ENCODE measurements at places on chromosomes 5 and 9.

DNA sequence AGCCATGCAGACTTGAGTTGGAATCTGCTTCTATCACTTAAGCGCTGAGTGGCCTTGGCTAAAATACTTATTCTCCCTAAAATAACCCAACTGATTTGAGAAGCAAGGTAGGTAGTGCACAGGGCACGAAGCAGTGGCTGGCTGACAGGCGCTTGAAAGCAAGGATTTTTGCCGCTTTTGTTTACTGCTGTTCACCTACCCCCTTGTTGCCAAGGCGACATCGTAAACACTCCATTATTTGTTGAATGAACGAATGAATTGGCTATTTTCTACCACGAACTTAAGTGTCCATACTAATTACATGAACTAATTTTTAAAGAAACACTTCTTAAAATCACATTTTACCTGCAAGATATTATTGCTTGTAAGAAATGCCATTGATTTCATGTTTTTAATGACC lies 98.0 kb downstream of the ANKH start:
- no peak for DNase-seq

GRCh38 chr5:52842111-52842510 lies 54.4 kb downstream of the ITGA1 start:
- no peak for DNase-seq

- no peak for DNase-seq
Measured at GRCh38 chr5:105207066-105207465, 1644.5 kb upstream of the NUDT12 start.

- DNase-seq: no peak
Measured at GRCh38 chr5:143716881-143717280, 95.1 kb upstream of the HMHB1 start.

DNA sequence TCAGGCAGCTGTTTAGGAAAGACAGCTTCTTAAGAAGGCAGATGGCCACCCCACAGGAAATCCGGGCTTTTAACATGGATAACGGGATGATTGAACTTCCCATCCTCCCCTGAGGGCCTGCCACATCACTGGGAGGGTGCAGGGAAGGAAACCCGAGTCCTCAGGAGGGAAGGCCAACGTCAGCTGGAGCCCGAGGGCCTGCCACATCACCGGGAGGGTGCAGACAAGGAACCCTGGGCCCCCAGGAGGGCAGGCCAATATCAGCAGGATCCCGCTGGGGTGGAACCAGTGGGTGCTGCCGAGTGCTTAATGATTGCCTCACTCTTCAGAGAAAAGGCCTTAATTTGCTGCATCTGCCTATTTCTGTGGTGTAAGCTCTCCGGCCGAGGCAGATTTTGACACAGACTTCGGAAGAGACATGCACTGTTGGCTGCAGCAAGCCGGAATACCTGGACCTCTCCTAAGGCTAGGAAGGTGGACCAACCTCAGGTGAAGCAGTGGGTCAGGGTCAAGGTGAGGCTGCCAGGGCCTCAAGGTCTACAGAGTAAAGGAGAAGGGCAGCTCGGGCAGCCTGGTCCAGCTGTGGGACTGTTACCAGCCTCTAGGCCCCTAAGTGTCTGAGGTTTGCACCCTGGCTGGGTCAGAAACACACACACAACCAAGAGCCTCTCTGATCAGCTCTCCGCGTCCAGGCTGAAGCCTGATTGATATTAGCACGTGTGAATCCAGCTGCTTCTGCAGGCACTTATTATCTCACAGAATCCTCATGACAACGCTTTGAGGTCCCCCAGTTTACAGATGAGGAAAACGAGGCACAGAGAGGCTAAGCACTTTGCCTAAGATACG lies 14.8 kb upstream of the COL5A1 start:
- DNase-seq: no peak

- DNase-seq: no peak
Measured at GRCh38 chr5:73895471-73895870, 269.5 kb downstream of the ARHGEF28 start.

GRCh38 chr5:150553911-150554310 lies 46.0 kb downstream of the NDST1 start:
- DNase-seq: no peak

GRCh38 chr5:144183254-144183889 lies 12.7 kb downstream of the KCTD16 start:
- peak; percentile 64 for DNase-seq

- no peak for DNase-seq
Measured at GRCh38 chr5:157915638-157916037, 56.7 kb upstream of the CLINT1 start.

GRCh38 chr5:123387313-123387712 lies 35.9 kb downstream of the CEP120 start:
- no peak for DNase-seq

DNA sequence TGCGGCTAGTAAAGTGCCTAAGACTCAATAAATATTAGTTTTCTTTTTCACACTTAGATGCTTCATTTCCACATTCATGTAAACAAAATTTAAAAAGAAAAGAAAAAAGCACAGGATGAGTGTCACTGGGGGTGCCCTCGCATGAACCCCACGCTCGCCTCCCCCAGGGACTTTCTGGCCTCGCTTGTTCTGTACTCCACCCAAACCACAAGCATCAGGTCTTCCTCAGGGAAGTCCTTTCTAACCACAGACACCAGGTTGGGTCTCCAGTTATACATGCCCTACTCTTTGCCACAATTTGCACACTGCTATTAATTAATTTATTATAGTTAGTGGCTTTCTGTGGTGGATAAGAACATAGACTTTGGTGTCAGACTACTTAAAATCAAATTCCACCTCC lies 92.4 kb downstream of the RORB start:
- no peak for DNase-seq

- DNase-seq: no peak
Measured at GRCh38 chr5:56077796-56078233, 83.1 kb upstream of the IL6ST start.

- DNase-seq: no peak
Measured at GRCh38 chr9:127107929-127108876, 14.2 kb downstream of the ANGPTL2 start.

DNA sequence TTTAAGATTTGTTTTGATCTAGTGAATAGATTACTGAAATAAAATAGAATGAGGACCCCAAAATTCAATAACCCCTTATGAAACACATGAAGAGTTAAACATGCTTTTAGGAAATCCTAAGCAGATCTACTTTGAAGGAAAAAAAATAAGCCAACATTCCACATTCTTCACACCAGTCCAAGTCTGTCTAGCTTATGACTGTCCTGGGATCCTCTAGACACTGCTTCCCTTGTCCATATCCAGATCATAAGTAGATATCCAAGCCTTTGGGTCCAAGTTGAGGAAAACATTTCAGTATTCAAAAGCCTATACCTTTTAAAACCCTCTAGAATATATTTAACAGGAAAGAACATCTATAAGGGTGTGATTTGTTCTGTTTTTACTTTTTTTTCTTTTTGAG lies 58.8 kb upstream of the MINAR2 start:
- DNase-seq: no peak

DNA sequence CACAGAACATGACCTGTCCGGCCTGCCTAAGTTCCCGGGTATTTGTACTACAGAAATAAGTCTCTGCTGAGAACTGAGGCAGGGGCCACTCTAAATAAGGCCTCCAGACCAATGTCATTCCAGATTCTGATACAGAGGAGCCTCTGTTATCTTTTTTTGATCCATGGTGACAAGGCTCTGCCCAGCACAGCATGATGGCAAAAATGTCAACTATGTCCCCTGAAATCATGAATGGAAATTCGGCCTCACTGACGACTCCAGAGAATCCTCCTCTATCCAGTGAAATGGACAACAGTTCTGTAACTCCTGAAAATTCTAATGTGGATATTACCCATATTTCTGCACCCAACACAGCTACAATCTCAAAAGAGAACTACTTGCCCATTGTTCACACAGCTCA lies 335.0 kb downstream of the DNAH5 start:
- no peak for DNase-seq

DNA sequence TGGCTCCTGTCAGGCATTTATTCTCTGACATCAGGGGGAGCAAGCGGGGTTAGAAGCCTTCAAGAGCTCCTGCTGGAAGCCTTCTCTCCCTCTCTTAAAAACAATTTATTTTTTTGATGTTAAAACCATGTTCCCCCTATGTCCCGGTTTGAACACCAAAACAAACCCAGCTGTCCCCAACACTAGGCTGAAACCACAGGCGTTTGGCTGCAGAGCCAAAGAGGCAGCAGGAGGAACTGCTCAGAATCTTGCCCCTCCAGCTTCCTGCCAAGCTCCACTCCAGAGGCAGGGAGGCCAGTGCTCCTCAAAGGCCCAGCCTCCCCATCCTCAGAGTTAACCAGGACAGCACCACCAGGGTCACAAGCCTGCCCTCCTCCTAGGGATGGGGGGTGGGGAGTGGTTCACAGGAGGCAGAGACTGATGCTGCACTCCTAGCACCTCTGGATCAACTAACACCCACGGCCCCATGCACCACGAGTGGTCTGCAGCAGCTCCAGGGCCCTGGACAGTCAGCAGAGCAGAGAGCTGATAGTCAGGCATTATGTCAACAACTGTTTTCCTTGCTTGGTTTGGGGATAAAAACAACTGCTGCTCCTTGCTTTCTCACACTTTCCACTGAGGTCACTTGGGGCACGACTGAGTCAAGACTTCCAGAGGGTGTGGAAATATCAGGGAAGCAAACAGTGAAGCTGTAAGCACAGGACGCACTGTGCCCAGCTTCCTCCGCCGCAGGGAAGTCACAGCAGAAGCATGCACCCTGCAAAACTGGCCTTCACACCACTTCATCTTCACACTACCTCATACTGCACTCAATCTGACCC lies 96.5 kb upstream of the ADRA1B start:
- no peak for DNase-seq

GRCh38 chr5:172696171-172696849 lies 55.2 kb downstream of the NEURL1B start:
- no peak for DNase-seq

GRCh38 chr9:7363777-7364477 lies 435.7 kb downstream of the DMAC1 start:
- no peak for DNase-seq

DNA sequence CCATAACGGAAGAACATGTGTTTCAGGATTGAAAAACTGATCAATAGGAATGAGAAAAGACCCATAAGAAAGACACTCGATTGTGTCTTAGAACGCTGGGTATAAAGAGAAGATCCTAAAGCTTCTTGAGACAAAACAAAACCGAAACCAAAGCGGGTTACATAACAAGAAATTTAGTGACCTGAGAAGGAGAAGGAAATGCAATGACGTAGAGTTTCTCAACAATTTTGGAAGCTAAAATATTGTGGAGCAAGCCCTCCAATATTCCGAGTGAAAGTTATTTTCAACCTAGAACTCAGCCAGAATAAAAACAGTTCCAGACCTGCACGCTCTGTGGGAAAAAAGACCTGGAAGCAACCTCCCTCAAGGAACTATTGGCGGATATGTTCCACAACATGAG lies 81.9 kb upstream of the FREM1 start:
- peak; percentile 36 for DNase-seq

GRCh38 chr5:6029811-6030271 lies 348.5 kb downstream of the MED10 start:
- no peak for DNase-seq

DNA sequence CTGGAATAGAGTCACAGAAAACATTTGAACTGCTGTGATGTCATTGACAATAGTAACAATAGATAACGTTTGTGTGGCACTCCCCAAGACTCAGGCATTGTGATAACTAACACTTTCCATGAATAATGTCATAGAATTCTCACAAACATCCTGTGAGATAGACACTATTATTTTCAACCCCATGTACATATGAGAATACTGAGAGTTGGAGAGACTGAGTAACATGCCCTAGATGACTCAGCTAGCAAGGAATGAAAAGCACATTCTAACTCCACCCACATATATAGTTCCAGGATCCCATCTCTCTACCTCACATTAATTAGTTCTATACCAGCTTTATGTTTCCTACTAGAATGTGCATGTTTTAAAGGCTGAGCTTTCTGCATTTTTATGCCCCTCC lies 71.4 kb downstream of the ASTN2 start:
- no peak for DNase-seq

DNA sequence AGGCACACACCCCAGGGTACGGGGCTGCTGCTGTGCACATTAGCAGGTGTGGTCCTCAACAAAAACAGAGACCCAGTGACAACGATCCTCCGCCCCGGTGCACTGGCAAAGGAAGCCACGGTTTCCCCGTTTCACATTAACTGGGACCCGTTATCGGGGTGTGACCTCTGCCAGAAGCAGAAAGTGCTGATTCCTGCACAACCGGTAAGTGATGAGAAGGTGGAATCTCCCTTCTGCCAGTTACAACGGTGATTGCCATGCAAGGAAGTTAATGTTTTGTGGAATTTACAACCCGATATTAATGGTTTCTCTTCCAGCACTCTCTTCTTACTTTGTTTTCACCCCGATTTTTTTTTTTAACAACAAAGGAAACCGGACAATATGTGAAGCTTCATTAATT lies 294.9 kb upstream of the IRX1 start:
- DNase-seq: no peak

DNA sequence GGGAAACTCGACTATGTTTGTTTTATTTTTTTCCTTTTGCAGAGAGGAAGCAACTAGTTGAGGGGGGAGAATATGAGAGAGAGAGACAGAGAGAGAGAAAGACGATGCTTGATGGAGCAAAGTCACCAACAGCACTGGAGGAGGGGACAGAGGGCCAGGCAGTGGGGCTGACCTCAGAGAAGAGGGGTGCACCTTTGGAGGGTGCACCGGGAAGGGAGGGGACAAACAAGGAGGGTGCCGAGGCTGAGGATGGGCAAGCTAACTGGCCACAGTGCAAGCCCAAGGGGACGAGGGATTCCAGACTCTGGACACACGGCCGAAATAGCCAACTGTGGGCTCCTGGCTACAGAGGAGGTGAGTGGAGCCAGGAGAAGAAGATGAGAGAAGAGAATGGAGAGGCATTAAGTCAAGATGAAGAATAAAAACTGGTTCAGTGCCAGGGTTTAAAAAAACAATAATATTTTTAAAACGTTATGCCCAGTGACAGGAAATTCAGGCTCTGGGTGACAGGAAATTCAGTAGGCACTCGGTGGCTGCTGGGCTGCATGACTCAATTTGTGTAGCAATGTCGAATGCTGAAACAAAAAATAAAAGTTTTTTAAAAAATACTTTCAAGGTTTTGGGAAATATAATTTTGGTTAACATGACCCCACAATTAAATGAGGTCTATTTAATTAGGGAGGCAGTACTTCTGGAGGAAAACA lies 13.3 kb upstream of the GLRX start:
- peak; percentile 65 for DNase-seq

- DNase-seq: peak; percentile 100
Measured at GRCh38 chr5:146446861-146447733, at the start of gene TCERG1. TSS of gene TCERG1 (plus strand) at chr5:146447333. CDS start at chr5:146447350, 17 bp downstream.

DNA sequence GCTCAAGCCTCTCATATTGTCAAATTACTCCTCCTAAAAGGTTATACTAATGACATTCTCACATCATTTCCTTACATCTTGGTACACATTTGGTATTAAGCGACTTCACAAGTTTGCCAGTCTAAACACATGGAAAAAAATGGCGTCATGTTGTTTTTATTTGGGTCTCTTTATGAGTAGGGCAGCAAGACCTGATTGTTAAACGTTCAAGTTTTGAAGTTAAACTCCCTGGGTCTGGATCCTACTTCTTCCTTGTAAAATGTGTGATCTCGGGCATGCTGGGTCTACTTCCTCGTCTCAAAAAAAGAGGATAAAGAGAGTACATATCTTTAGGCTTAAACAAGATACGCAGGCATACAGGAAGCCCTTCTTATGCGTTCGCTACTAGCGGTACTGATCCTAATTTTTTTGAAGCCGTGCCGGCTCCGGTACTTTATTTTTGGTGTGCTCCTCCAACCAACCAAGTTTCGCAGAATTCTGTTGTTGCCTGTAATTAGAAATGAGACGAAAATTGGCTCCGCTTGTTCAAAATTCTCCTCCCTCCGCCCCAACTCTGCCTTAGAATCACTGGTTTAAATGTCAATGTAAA lies 596 bp upstream of the CDC37L1 start:
- DNase-seq: peak; percentile 43

- no peak for DNase-seq
Measured at GRCh38 chr9:136177224-136177623, 27.7 kb downstream of the LHX3 start.
